ENCODE measurements at places on chromosomes 11 and 22.

DNA sequence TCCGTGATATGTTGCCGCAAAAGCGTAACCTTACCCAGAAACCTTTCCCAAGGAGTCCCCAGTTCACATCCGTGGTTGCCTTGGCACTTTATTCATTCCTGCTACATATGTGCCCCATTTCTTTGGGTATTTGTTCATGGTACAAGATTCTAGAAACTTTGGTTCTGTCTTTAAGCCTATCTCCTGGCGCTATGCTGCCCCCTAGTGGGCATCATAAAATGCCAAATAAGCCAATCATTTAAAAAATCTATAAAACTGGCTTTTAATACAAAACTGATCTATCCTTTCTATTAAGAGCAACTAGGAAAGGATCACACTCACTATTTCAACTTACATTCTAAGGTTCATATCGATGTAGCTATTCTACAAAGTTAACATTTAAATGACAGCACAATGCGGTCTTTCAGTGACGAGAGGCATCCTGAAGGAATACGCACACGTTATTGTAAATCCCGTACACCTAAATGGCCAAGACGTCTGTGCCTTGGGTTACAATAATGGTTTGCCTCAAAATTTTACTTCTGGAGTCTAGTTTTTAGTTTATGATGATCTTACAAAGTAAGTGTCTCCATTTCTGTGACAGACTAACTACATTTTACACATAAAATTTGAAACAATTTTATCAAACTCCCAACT is 16.2 kb downstream of the PIWIL3 start:
- DNase-seq = peak; percentile 25

- no peak for DNase-seq
Observed at GRCh38 chr11:95919514-95919913, 4.4 kb downstream of the MTMR2 start.

DNA sequence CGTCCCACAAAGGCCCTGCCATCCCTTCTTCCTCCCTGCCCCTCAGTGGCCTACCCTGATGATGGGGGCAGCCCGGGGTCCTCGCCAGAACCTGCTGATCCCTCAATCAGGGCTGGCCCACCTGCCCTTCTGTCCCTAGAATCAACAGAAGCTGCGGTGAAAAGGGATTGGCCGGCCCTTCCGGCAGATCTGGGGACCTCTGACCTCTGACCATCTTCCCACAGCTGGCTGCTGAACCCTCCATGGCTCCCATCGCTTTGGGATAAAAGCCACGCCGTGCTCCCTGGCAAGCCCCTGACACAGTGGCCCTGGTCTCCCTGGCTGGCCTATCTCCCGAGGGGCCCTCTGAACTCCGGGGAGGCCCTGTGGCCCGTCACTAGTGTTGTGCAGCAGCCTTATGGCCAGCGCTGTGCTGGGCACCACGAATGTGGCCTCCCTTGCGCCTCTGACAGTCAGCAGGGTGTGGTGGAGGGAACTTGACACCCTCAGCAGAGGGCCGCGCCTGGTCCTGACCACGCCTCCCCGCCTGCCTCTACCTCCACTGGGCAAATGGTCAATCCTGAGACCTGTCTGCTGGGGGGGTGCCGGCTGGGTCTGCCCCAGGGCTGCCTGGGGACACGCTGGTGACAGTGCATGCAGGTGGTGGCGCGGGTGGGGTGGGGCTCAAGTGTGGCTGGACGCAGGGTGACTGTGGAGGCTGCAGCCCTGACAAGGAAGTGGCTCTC is 58.0 kb upstream of the TTLL12 start:
- DNase-seq = no peak

DNA sequence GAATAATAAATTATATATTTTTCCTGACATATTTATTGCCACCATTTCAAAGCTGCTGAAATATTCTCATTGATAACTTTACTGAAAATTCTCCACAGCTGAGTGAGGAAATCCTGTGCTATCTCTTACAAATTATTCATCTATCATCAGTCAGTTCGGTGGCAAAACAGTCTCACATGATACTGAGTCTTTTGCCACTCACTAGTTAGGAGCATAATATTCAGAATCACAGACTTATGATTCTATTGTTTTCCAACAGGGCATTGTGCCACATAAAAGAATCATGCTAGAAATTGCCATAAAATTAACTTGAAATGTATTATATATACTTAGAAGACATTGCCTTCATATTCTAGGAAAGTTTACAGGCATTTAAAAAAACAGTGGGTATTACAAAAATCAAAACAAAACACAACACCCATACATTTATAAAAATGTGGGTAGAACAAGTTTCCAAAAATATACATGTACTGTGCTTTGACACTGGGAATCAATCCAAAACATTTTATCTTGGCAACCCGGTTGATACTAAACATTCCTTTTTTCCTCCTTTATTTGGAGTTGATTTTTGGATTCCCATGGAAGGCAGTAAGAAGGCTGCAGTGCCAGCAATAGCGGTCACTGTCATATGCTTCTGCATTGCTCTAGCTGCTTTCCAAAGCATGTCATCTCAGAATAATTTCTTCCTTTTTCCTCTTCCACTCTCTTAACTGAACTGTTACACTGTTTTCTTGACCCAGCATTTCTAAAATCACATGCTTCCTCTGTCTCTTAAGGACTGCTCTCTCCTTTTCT is 42.5 kb downstream of the ATG16L2 start:
- no peak for DNase-seq

- peak; percentile 66 for DNase-seq
Observed at GRCh38 chr11:16881074-16881709, 133.0 kb downstream of the PLEKHA7 start.

DNA sequence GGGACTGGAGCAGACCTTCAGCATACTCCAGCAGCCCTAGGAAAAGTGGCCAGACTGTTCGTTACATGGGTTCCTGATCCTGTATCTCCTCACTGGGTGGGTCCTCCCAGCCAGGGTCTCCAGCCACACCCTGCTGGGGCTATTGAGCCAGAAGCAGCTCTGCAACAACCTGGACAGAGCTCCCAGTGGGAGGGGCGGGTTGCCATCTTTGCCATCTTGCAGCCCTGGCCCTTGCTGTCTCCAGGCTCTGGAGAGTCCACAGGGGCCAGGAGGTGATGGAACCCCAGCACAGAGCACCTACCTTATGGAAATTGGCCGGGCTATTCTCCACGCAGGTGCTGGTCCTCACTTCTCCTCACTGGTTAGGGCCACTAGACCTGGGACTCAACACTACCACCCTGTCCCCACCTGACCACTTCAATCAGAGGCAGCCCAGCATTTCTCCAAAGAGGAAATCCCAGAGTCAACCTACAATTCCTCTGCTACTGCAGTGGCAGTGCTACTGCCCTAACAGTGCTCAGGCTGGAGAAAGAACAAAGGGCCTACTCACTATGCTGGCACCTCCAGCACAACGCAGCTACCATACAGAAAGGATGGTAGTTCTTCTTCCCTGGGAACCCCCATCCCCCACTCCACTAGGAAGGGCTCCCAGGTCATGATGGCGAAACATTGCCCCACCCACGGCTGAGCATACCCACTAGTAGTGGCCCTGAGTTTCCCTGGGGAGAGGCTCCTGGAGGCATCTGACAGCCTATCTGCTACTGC is 290.2 kb upstream of the NCAM1 start:
- DNase-seq = no peak

DNA sequence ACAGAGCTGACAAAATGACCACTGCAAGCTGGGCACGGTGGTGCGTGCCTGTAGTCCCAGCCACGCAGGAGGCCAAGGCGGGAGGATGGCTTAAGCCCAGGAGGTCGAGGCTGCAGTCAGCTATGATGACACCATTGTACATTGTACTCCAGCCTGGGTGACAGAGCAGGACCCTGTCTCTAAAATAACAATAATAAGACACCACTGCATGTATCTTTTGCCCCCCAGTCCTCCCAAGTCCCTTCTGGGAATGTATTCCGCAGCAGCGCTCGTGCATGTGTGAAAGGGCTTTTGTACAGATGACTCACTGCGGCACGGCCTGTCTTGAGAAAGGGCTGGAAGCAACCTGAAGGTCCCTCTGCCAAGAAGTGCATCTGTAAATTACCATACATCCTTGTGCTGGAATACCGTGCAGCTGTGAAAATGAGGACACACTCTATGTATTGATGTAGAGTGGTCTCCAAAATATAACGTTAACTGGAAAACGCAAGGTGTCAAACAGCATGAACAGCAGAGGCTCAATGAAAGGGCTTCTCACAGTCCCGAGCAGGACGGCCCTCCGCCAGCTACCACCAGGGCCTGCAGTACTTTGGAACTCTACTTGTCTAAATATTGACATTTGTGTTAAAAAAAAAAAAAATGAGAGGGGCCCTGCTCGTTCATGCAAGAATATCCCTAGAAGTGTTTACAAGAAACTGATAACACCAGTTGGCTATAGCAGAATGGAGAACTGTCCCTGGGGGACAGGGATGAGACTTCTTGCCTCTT is 9.0 kb upstream of the CDC42EP2 start:
- DNase-seq = no peak

- DNase-seq = no peak
Observed at GRCh38 chr11:95736809-95737208, 52.8 kb downstream of the FAM76B start.

- DNase-seq = no peak
Observed at GRCh38 chr11:75563978-75564552, 2.0 kb downstream of the SERPINH1 start.

DNA sequence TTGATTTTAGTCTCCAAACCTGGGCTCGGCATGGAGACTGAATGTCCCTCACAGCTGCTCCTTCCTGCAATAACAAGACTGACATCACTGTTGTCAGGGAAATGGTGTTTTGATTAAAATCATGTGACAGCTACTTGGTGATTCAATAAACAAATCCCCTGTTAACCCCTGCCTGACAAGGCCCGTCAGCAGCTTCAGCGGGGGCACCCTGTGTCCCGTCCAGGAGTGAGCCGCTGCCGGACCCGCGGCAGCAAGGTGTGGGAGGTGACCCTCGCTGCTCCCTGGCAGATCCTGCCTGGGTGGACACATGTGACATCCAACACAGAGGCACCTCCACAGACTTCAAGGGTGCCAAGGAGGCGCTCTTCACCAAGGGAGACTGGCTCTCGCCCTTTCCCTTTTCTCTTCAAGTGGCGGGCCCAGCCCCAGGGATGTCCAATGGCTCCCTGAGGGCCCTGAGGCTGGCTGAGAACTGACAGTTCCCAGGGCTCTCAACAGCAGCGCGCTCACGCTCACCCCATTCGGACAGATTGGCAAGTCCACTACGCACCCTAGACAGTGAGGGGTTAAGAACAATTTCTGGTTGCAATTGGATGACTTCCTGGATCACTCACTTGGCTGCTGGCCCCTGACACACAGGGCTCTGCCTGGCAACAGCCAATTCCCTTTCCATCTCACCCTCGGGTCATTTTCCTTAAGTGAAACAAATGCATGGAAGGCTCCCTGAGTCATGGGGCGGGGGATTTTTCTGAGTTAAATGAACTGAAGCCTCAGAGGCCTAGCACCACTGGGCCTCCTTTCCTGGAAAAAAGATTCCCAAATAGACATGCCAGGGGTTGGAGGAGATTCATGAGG is 30.7 kb downstream of the PPP2R1B start:
- peak; percentile 95 for DNase-seq

DNA sequence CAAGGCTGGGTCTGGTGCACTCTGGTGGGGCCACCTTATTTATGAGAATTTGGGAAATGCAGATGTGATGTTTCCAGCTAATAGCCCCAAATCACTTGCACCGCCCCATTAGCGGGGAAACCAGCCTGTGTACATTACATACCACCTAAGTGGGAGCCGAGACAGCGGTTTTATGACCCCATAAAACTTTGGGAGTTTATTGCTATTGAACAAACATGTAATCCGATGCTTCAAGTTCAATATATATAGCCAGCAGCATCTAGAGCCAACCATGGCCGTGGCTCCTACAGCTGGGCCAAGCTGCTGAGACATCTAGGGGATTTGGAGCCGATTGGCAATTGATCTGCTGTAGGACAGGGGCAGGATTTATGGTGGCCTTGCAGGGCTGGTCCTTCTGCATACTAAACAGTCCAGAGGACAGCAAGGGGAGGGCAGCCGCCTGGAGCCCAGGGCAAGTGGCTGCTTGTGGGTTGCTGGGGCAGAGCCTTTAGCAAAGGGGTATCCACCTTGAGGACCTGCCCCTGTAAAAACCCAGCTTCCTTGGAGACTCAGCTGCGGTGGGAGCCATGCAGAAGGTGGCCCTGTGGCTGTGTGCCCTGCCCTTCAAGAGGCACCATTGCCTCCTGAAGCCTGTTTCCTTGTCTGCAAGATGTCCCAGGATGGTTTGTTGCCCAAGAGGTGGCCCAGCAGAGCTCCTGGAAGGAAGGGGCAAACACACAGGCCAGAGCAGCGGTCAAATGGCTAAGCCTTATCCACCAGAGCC is 47.9 kb upstream of the CCDC188 start:
- DNase-seq = no peak

DNA sequence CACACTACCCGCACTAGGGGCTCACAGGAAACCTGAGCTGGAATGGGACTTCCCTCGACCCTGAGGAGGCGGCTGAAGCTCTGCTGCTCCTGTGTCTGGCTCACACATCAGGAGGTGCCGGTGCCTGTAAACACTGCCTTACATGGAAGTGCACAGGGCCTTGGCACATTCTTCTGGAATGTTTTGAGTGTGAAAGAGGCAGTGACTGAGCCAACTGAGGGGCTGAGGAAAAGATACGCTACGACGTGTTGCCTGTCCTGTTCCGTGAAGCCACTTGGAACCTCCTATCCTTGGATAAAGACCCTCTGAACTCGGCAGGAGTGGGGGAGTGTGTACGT is 10.5 kb downstream of the TXN2 start:
- DNase-seq = no peak

- DNase-seq = peak; percentile 89
Observed at GRCh38 chr11:12864316-12865156, 144.6 kb upstream of the RASSF10 start.

DNA sequence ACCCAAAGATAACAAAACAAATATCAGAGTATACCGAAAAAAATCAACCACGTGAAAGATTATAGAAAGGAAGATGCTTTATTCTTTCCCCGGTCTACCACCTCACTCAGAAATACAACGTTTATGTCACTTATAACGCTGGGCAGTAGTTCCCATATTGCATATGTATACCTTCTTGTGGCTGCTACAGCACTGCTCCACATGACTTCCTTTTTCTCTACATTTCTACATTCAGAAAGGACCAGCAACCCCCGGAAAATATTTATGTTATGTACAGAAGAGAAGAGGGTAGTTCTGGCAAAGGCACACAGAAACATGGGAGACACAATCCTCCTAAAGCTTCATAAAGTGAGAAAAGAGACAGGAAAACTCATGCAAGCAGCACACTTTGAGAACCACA is 56.8 kb downstream of the MTMR2 start:
- no peak for DNase-seq

GRCh38 chr11:86355256-86355655 is 19.4 kb upstream of the CCDC81 start:
- DNase-seq = no peak

- DNase-seq = no peak
Observed at GRCh38 chr22:37163575-37164504, 14.1 kb upstream of the IL2RB start.

- peak; percentile 34 for DNase-seq
Observed at GRCh38 chr11:18394928-18395734, 768 bp downstream of the LDHA start.

GRCh38 chr11:64089915-64090805 is 54.4 kb downstream of the FLRT1 start:
- no peak for DNase-seq
